ENCODE measurements at places on chromosomes 4 and X. TPM values are rescaled to one million over a fixed set of nuclear protein-coding genes. Genes with fewer than 3 reads are reported as not detected.

DNA sequence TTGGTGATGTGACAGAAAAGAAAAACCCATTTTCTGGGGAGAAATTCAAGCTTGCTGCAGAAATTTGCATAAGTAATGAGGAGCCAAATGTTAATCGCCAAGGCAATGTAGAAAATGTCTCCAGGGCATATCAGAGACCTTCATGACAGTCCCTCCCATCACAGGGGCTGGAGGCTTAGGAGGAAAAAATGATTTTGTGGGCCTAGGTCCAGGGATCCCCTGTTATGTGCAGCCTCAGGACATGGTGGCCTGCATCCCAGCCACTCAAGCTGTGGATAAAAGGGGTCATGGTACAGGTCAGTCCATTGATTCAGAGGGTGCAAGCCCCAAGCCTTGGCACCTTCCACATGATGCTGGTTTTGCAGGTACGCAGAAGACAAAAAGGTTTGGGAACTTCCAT, 90.7 kb downstream of the TGIF2LX start:
- DNase-seq: no peak

- no peak for DNase-seq
Observed at GRCh38 chr4:57494821-57495220, 384.6 kb upstream of the IGFBP7 start.

DNA sequence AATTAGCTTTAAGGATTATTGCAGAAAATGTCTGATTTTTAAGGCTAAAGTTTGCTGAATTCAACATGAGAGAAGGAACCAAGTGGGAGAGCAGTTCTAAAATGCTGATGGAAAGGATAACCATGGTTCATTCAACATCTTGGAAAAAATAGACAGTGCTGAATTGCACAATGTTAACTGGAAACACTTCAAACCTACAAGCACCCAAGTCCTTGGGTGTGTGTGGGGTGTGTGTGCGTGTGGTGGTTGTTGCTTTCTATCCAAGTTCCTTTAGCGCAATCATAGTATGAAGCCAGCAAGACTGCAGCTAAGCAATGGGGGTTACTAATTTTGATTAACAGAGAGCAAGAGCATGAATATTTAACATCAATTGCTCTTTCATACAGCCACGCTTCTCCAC, 29.3 kb upstream of the SCOC start:
- DNase-seq: no peak

DNA sequence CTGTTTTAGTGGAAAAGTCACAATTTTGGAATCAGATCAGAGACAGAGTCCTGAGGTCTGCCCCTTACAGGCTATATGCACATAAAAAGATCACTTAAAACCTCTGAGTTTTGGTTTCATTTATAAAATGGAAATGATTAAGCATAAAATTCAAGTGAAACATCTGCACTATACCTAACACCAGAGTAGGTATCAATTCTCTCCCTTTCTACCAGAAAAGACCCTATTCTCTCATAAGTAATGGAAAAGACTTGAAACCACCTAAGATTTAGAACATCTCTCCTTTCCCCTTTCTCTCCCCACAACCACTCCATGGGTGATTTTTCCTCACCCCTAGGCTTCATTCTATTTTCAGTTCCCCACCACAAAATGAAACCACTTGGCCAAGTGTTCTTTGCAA, 907 bp downstream of the LHFPL1 start:
- peak; percentile 10 for DNase-seq

DGAT2L6 gene
- not detected for total RNA-seq

Measured in activated naive CD8-positive, alpha-beta T cell treated with anti-CD3 and anti-CD28 coated beads for 36 hours (primary cell).